ENCODE measurements at places on chromosomes 11 and 22.

DNA sequence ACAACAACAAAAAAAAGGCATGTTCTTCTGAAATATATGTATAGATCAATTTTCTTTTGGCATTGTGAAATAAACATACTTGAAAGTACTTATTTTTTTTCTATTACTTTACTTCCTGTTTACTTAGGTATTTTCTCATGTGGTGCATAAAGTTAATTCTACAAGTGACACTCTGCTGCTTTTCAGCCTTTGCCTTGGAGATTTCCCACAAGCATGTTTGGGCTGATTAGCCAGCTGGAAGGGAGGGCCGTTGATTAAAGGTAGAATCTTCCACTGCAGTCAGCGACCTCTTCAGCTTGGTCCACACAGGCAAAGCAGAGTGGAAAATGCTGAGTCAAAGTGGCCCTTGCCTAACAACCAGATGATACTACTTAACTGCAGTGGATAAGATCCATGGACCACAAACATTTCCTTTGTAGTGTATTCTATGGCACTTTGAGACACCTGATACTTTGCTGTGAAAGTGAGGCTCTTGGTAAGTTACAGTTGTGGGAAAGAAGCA, 176.0 kb downstream of the ARHGAP42 start:
- DNase-seq = no peak

DNA sequence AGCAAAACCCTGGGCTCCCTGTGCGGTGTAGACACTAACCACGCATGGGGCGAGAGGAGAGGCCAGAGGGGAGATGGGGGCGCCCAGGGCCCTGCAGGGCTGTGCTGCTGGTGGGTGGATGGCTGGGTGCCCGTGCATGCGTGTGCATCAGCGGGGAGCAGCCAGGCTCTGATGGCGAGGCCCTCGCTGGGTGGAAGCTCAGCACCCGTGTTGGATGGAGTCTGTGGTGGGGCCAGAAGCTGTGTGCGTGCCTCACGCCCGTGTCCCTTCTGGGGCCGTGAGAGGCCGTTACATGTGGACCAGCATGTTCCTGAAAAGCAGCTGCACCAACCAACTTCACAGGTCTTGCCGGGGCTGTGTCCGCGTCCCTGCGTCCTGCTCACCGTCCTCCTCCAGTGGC, 33.4 kb downstream of the MUC6 start:
- no peak for DNase-seq

- DNase-seq = no peak
These were observed 178.2 kb upstream of the ZC3H12C start for GRCh38 chr11:109914809-109915653.

- no peak for DNase-seq
These were observed 42.7 kb downstream of the SHANK2 start for GRCh38 chr11:71209656-71210055.

- DNase-seq = no peak
These were observed 74.1 kb upstream of the WNT7B start for GRCh38 chr22:46050916-46051614.

DNA sequence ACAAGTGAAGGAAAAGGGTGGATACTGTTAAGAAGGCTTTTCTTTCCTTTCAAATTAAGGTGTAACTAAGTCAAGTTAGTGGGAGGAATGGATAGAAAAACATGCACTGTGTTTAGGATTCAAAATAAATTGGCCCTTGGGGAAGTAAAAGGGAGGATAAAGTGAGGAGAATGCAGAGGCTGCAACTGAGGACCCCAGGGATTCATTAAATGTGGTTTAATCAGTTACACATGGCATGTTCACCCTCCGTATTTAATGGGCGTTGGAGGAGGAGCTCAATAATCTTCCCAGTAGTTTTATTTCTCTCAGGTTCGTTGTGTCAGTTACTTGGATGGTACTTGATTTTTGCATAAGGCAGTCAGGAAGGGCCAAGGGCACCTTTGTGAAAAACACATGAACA, 966.3 kb downstream of the JRKL start:
- DNase-seq = no peak

GRCh38 chr11:121864660-121865059, 251.4 kb downstream of the BLID start:
- DNase-seq = no peak

GRCh38 chr22:34904486-34904885, 161.5 kb upstream of the ISX start:
- DNase-seq = no peak

GRCh38 chr11:128520888-128521681, 66.3 kb downstream of the ETS1 start:
- no peak for DNase-seq

DNA sequence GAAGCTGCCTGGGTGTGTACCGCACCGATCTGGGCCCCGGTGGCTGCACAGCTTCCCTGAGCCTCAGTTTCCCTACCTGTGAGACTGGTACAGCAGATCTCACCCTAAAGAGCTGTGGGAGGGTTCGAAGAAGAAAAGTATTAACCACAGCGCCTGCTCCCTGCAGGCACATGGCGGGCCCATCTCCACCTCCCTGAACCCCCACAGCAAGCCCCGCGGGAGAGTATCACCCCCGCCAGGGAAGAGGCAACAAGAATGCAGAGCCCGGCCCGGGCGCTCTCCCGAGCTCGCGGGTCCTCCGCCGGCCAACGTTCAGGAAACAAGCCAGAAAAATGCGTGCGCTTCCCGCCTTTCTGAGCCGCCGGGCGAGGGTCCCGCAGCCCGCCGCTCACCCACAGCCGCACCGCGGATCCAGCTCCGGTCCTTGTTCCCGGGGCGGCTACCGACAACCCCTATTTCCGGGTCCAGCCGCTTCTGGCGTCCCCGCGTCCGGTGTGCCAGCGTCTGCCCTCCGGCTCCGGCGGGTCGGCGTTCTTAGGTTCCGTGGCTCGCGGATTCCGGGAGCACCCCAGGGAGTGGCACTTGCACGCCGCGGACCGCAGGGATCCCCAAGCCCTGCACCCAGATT, at the start of gene TOP3B:
Gene TOP3B (minus strand): TSS at position 450 of the 628 bp plus-strand sequence. CDS start 7,078 bp downstream, outside the sequence.
- DNase-seq = peak; percentile 43

GRCh38 chr22:49184736-49185135, 642.9 kb downstream of the BRD1 start:
- DNase-seq = no peak

- DNase-seq = no peak
These were observed 30.2 kb upstream of the FBXO3 start for GRCh38 chr11:33804471-33804870.

DNA sequence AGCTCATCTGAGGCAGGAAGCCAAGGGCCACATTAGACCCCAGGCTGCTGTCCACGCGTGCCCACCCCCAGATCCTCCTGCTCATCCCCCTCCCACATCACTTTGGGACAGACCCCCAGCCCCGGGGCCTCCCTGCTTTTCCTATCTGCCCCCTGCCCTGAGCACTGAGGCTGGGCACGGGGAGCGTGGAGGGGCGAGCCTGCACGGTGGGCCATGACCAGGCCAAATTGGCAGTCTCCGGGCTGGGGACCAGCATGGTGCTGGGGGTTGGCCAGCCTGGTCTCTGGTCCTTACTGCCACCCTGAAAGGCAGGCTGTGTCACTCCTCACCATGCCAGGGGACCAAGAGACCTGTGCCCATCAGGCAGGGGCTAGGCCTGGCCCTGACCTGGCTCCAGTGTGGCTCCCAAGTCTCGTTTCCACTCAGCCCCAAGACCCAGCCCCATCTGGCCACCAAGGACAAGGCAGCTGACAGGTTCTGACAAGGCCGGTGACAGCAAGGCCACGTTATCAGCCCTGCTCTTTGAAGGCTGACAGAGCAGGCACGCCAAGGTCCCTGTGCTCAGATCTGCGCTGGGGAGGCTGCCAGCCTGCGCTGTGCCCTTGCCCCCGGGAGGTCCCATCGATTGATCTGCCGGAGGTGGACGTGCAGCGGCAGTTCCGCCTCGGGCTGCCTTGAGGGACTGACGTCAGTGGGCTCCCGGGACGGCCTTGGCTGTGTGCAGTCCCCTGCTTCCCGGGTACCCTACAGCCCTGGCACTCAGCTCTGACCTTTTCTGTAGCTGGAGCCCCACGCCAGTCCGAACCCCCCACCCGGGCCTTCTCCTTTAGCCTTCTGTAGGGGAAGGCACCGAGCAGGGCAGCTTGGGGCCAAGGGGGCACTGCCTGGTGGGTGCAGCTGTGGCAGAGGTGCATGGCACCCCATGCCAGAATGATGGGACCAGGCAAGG, 3.6 kb downstream of the TNNI2 start:
- no peak for DNase-seq

DNA sequence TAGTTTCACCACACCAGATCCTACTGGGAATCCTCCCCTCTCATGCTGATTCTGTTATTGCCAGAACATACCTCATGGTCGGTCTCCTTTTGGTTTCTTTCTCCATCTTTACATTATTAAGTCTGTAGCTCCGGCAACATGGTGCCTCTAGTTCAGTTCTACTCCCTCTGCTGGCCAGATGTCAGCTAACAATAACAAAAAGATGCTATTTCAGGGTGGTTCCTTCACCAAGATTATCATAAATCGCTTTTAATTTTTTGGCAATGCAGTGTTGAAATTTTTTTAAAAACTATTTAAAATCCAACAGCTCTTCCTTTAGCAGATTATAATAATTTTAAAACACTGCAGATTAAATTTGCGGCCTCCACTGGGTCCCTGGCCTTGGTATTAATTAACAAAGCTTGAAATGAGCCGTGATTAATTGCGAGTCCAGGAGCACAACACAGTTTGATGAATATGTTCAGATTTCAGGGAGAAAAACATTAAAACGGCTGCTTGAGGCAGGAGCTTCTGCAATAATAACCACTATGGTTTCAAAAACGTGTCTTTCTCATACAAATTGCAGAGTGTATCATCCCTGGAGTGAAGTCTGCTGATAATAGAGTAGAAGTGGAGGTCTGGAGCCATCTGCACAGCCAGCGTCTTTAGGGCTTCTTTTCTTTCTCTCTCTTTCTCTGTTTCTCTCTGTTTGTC, 492.9 kb upstream of the KIRREL3 start:
- no peak for DNase-seq

Data from stimulated activated CD4-positive, alpha-beta T cell treated with anti-CD3 and anti-CD28 coated beads, Interleukin-1b, Interleukin-23, amount 100 ng/mL, for 1 hour (primary cell).